Left cardiac atrium (tissue), 4 donors: ENCODE measurements at places on chromosomes 12 and 14. TPM values are rescaled to one million over a fixed set of nuclear protein-coding genes. Genes with fewer than 3 reads are reported as not detected.

- DNase-seq: no peak
Observed at GRCh38 chr14:96062506-96062905, 23.3 kb downstream of the C14orf132 start.

FBRSL1 gene
- total RNA-seq: 49.4 TPM

- DNase-seq: no peak
Observed at GRCh38 chr14:62428429-62429203, 616.6 kb downstream of the KCNH5 start.

KRT79 gene
- 0.77 TPM for total RNA-seq

CCDC184 gene
- 1.4 TPM for total RNA-seq

- no peak for DNase-seq
Observed at GRCh38 chr14:101255765-101256125, 305.6 kb upstream of the DIO3 start.

- peak; percentile 13 for DNase-seq
Observed at GRCh38 chr14:104954746-104955395, 23.3 kb downstream of the AHNAK2 start.

DNA sequence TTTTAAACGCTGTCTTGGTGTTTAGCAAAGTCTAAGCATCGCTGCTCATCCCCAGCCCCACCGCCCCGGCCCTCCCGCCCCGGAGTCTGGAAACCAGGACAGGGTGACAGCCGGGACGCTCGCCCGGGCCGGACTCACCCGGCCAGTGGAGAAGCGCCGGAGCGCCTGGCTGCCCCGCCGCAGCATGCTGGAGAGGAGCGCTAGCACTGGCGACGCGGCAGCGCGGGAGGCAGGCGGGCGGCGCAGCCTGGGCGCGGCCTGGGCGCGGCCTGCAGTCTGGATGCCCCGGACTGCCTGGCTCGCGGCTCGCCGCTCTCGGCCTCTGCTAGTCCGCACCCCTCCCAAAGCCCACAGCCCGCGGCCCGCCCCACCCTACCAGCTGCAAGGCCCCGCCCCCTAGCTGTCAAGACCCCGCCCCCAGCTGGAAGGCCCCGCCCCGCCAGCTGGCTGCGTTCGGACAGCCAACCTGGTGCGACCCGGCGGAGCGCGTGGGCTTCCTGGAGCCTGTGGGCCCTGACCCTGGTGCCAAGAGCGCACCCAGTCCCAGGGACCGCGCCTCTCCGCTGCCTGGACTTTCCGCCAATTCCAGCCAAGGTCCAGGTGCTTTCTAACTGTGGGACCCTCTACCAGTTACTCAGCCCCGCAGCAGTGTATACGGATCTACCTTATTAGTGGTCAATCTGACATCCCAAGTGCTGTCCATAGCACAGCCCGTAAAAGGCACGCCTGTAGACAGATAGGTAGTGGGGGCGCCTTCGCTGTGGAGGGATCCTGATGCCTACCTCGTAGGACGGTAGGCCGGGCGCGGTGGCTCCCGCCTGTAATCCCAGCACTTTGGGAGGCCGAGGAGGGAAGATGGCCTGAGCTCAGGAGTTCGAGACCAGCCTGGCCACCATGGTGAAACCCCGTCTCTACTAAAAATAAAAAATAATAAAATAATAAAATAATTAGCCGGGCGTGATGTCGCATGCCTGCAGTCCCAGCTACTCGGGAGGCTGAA, at the start of gene ALDH1L2:
Gene ALDH1L2, minus strand, starts transcription at position 208 of the 1,000 bp plus-strand sequence. Its CDS starts 22 bp downstream, at position 186.
- peak; percentile 85 for DNase-seq

OTX2 gene
- not detected for total RNA-seq

DNA sequence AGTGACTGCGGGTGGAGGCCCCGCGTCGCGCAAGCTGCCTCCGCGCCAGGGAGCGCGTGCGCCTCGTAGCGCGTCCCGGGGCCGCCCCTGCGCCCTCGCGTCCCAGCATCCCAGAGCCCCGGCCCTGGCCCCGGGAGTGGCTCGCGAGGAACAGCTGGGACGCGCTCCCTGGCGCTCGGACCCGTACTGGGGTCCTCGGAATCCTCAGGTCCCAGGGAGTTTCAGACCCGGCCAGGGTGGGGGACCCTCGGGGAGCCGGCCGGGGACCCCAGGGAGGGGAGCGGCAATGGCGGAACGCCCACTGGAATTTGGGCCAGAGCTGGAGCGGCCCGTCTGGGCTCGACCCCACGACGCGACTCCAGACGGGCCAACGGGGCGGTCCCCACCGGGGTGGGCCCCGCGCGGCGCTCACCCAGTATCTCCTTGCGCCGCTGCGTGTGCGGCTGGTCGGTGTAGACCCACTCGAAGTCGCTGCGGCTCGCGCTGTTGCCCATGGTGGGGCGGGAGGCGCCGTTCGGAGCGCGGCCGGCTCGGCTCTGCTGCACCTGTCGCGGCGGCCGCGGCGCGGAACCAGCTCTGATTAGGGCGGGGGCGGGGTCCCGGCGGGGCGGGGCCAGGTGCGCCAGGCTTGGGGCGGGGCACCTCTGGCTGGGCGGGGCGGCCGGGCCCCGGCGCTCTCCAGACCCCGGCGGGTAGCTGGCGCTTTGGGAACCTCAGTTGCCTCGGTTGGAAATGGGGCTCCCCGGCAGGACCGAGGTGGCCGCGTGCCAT, at the start of gene DEGS2:
Gene DEGS2, minus strand, starts transcription at position 552 of the 771 bp plus-strand sequence. Its CDS starts 58 bp downstream, at position 494.
- peak; percentile 28 for DNase-seq

- DNase-seq: no peak
Observed at GRCh38 chr14:104274806-104275205, 136.4 kb downstream of the KIF26A start.

GRCh38 chr12:73935817-73936216, 601.8 kb upstream of the ATXN7L3B start:
- DNase-seq: no peak

- no peak for DNase-seq
Observed at GRCh38 chr12:127429551-127430285, 837.3 kb upstream of the TMEM132C start.

GRCh38 chr12:46904406-46905238, 78.8 kb upstream of the SLC38A4 start:
- no peak for DNase-seq

ADAMTS20 gene
- total RNA-seq: not detected

NRIP2 gene
- 2.8 TPM for total RNA-seq

GRCh38 chr14:71050227-71050823, 143.1 kb downstream of the PCNX1 start:
- DNase-seq: no peak

GRCh38 chr12:79085106-79085682, 220.6 kb downstream of the SYT1 start:
- no peak for DNase-seq

DNA sequence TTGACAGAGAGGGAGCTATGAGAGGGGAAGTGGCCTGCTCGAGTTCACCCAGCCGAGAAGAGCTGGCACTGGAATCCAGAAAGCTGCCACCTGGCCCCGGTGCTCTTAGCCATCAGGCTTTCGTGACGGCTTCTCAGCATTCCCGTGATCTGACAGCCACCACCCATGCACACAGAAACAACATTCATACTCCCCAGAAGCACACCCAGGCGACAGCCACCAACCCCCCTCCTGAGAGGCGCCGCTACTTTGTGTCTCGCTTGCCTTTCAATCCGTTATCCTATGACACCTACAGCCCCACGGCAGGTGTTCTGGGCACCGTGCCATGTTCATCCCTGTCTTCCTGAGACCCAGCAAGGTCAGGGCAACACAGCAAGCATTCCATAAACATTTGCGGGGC, 31.4 kb downstream of the PSMC1 start:
- DNase-seq: no peak

GPR68 gene
- 1.8 TPM for total RNA-seq

EPYC gene
- not detected for total RNA-seq

DNA sequence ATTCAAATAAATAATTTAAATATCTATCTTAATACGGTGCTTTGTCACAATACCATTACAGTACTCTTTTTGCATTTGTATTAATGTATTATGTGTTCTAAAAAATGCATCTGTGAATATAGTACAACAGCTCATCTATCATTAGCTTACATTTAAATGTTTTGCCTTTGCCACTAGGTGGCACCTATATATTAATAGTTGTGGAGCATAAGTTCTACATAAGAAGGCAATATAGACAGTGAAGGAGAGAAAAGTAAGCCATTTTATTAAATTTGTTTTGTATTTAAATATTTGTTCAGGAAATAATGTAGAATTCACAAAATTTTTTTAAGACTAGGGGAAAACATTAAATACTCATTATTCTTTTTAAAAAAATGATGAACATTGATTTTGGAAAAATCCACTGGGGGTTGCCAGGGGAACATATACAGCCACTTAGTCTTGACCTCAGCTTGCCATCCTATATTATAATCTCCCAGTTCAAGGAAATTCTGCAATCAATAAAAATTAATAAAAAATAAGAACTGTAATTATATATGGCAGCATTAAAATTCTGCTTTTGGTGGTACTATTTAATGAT, 9.8 kb downstream of the CCER1 start:
- DNase-seq: no peak

PRH2 gene
- total RNA-seq: not detected
